ENCODE measurements at places on chromosomes 7 and 10.

GRCh38 chr7:159107161-159107892, 37.3 kb downstream of the VIPR2 start:
- peak; percentile 19 for DNase-seq

DNA sequence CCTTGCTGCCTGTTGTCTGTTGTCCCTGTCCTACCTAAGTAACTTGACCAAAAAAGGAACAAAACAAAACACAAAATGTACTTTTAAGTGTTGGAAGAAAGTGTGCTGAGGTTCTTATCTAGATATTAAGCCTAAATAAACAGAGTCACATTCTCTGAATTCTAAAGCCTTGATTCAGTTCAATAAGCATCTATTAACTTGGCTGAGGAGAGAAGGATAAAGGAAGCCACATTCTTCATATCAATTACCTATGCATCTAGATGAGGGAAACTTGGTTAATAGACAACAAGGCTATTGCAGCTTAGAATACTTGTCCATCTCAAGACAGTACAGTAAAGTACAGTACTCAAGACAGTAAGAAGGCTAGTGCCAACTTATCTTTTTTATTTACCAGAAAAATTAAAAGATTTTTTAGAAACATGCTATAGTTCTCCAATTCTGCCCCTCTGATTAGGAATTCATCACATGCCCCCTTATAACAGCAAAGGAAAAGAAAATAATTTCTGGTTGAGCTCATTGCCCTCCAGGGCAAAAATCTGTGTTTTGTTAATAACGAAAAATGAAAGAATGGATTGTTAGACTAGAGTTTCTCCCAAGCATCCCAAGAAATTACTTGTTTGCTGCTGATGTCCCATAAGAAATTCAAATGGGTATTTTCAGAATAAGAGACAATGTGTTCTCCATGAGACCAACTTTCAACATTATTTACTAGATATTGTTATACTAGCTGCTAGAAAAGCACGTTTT, 546.5 kb upstream of the SEMA3D start:
- no peak for DNase-seq

- no peak for DNase-seq
Observed at GRCh38 chr10:15558136-15558535, 161.6 kb downstream of the ITGA8 start.

DNA sequence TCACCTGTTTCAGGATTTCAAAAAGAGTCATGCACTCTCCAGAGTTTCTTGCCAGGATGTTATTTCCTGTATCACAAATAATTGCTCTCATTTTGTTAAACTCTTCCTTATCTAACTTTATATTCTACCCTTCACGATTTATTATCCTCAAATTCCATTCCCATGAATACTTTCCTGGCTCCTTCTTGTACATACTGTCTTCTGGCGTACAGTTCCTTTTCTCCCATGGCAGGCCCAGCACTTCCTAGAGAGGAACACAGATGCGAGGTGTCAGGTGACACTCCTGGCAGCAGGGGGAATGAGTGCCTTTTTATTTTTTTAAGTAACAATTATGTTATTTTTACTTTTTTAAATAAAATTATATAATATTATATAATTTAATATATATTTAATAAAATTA, 411.9 kb downstream of the TFEC start:
- DNase-seq: no peak

DNA sequence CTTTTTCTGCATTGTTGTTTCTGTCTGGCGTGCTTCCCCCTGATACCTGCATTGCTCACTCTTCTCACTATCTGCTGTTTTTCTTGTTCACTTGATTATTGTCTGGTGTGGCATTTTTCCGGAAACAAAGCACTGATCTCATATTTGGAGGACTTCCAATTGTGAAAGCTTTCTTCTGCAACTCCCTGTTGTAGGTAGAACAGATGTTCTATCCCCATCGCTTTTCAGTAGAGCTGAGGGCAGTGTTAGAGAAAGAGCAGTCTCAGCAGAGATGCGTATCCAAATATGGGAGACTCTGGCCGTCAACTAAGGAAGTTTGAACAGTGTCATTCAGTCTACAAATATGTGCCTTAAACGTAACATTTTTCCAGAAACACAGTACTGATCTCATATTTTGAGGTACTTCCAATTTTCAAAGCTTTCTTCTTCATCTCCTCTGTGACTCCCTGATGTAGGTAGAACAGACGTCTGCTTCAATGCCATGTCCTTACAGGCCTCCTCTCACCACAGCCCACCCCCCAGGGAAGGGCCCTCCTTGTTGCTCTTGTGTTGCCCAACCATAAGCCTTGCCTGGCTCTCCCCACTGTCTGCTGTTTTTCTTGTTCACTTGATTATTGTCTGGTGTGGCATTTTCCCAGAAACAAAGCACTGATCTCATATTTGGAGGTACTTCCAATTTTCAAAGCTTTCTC, 27.1 kb upstream of the GJD4 start:
- no peak for DNase-seq

DNA sequence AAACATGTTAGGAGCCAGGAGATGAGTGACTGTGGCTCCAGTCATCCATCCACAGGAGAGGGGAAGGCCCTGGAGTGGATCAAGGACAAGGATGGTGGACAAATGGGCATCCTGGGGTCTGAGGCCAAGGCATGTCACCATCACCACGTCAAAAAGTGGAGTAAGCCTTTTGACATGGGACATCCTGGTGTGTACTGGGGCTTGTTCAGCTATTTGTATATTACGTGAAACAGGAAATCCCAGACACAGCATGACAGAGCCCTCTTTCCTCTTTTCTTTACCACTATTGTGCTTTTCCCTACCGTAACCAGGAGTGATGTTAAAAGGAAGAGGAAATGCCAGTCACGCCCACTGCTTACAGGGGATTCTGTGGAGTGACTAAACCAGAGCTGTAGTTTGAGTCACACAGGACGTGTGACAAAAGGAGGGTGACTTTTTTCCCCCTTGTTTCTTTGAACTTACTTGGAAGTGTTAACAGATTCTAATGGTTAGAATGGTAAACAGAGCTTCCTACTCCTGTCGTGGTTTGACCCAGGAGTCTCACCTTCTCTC, 15.4 kb downstream of the ACSL5 start:
- DNase-seq: no peak

DNA sequence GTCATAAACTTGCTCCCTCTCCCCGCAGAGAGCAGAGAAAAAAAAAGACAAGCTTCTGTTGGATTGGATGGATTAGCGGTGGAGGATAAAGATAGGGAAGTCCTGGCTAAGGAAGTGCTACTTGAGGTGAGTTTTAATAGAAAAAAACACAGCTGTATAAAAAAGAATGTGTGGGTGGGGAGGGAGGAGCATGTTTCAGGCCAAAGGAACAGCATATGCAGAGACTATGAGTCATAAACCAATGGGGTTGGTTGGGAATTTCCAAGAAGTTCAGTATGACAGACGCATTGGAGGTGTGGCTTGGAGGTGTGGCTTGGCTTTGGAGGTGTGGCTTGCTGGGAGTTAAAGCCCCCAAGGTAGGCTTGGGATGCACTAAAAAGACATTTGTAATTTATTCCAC, 103.0 kb upstream of the LSM8 start:
- DNase-seq: no peak

- DNase-seq: peak; percentile 54
Observed at GRCh38 chr7:107563775-107564552, at the start of the genes COG5 and DUS4L. Gene COG5 (minus strand): TSS chr7:107563920. CDS start chr7:107563896, 24 bp downstream. Gene DUS4L (plus strand): TSS chr7:107563971. CDS start chr7:107567071, 3,100 bp downstream.

DNA sequence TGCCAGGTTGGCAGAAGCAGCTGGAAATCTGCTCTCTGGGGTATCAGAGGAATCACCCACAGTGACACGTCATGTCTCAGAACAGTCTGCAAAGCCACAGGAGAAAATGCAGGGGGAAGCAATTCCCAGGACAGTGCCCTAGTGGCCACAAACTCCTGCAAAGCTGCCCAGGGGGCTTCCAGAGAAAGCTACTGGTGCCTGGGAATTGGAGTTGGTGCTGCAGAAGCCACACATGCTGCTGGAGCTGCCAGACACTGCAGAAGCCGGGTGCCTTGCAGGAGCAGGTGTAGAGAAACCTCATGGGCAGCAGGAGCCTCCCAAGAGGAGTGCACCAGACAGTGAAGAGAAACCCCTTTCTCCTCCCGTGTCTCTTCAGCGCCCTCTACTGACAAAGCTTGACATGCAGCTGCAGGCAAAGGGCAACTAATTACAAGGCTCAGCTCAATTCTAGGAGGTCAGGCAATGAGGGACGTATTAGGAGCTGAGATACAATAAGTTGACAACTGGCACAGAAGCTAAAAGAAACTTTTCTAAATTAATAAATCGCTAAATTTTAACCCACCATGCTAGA, 30.2 kb upstream of the NUB1 start:
- DNase-seq: no peak

DNA sequence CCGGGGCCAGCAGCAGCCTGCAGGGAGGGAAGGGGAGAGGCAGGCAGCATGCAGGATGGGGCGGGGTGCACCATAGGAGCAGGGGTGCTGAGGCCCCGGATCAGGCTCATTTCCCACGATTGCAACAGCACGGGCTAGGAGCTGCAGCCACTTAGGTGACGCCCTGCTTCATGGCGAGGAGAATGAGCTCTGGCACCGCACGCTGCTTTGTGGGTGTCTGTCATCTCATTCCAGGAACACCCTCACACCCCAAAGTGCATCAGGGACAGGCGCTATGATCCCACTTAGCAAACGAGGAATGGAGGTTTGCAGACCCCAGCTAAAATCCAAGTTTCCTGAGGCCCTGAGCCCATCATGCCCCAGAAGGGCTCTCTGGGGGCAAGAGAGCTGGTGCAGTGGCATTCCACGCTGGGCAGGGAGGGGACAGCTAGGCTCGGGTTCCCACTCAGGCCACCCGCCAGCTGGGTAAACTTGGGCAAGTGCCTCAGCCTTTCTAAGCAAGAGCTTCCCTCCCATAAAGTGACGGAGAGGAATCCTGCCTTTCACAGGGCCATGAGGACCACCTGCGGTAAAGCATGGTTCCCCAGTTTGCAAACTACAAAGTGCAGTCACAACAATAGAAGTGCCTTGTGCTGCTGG, 9.3 kb downstream of the KCNH2 start:
- DNase-seq: no peak

- no peak for DNase-seq
Observed at GRCh38 chr10:32629910-32630309, 184.0 kb downstream of the CCDC7 start.

DNA sequence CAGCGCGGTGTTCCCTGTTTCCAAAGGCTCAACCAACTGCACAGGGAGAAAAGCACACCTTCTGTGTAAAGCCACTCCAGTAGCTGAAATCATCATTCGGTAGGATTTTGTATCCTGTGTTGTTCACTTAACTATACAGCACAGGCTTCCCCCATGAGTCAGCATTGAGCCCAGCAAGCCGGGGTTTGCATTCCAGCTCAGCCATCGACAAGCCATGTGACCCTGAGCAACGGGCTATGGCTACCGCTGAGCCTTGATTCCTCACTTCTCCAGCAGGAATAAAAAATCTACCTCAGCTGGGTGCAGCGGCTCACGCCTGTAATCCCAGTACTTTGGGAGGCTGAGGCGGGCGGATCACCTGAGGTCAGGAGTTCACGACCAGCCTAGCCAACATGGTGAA, 44.1 kb upstream of the ATP6V0A4 start:
- no peak for DNase-seq

DNA sequence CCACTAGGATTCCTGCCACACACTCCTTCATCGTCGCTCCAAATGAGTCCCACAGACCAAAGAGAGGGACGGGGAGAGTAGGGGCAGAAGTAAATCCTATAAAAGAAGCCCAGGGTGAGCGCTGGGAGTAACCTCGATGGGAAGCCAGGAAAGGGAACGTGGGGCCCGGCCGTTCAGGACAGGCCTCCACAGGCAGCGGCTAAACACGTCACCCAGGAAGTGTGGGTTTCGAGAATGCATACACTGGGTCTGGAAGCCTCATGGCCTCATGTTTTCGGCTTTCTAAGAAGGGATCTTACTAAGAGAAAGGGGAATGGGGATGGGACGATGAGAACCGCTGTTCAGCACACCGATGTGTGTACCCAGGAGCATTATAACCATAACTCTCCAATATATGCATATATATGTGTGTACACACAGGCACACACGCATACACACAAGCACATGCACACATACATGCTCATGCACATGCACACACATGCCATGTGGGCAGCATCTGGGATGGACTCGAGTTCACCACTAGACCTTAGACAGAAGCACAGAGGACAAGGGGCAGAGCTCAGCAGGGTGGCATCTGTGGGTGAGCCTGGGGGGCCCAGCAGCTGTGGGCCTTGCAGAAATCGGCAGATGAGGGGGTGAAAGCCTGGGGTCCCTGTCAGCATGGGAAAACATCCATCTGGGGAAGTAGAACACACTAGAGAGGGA, 14.8 kb upstream of the CNPY1 start:
- no peak for DNase-seq

- DNase-seq: no peak
Observed at GRCh38 chr10:113970641-113971040, 73.0 kb upstream of the ADRB1 start.

DNA sequence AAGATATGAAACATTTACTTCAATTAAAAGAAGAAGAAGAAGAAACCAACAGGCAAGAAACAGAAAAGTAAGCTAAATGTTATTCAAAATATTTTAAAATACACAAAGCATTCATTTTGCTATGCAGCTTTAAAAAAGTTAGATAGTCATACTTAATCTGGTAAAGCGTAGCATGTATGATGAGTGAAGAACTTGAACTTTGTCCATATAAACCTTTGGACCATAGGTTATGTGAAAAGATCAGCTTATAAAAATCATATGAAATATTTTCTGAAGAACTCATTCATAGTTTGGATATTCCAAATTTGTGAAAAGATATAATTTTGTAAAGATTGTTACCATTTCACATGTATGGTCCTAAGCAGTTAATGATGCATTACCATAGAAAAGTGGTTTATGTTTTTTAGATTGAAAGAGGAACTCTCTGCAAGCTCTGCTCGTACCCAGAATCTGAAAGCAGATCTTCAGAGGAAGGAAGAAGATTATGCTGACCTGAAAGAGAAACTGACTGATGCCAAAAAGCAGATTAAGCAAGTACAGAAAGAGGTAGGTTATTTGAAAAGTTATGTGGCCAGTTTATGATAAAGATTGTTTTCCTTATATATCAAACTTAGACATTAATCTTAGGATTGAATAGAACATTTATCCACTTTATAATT, 37.3 kb downstream of the KIF20B start:
- no peak for DNase-seq

- DNase-seq: peak; percentile 8
Observed at GRCh38 chr10:13099144-13099665, 758 bp upstream of the OPTN start.

DNA sequence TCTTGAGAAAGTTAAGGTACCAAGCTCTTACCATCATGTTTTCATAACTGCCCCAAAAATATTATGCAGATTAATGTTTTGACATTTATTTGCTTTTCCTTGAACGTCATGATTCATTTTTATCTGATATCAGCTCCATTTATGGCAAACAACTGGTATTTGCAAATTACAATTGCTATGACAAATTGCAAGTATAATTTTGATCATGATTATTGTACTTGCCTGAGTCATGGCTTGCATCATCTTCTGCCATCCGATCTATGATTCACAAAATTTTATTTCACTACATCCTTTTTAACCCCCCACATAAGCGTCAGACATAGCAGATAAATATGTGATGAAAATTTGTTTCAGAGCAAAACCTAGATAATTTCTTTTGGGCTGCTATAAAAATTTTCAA, 155.0 kb downstream of the STK31 start:
- no peak for DNase-seq

GRCh38 chr7:92043637-92044036, 90.6 kb downstream of the CYP51A1 start:
- DNase-seq: no peak
